ENCODE measurements at places on chromosomes 16 and 17.

DNA sequence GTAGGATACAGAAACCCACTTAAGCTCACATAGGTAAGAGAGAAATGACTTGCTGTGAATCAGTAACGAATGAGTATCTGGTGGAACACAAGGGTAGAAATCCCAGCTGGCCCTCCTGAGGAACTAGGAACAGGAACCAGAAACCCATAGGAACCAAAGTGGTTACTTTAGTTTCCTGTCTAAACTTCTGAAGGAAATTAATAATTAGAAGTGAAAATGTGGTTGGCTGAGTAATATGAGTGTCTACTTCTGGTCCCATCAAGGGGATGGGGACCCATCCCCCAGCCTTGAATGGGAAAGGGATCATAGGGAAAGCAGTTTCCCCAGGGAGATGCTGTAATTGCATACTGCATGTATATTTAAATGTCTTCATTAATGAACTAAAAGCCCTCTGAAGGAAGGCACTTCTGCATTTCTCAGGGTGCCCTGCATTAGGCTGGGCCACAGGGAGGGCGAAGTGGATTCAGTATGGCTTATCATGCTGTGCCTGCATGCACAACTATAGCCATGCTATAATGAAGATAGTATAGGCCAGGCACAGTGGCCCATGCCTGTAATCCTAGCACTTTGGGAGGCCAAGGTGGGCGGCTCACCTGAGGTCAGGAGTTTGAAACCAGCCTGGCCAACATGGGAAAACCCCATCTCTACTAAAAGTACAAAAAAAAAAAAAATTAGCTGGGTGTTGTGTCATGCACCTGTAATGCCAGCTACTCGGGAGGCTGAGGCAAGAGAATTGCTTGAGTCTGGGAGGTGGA is 45.6 kb downstream of the CYB5B start:
- DNase-seq: no peak

DNA sequence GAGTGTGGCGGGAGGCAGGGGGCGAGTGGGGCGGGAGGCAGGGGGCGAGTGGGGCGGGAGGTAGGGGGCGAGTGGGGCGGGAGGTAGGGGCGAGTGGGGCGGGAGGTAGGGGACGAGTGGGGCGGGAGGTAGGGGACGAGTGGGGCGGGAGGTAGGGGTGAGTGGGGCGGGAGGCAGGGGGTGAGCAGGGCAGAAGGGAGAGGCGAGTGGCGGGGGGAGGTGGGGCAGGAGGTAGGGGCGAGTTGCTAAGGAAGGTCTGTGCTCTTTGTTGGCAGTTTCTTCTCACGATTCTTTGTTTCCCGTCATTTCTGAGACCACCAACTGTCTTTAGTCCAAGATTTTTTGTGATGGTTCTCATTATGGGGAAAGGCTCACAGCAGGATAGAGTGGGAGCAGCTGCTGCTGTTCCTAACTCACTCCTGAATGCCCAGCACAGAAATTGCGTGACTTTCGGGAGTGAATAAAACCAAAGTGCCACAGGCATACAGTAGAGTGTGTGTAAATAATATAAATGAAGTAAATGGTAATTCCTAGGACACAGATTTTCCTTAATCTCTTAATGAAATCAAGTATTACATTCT is 44.7 kb downstream of the COG7 start:
- no peak for DNase-seq

DNA sequence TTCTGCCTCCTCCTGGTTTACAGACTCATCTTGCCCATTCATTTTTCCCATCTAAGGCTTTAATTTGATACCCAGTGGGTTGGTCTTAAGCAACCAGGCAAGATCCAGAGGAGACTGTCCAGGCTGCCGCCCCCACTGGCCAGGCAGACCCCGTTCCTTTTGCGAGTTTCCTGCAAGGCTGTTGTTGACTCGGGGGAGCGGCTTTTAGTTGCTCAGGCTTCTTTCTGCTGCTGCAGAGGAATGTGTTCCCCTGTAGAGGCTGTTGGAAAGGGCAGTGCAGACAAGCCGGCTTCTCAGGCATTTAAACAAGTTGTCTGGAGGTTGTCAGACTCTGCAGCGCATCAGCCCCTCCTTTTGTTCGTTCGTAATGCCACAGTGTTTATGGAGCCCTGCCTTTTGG is 231.2 kb downstream of the PRKCA start:
- DNase-seq: peak; percentile 43

DNA sequence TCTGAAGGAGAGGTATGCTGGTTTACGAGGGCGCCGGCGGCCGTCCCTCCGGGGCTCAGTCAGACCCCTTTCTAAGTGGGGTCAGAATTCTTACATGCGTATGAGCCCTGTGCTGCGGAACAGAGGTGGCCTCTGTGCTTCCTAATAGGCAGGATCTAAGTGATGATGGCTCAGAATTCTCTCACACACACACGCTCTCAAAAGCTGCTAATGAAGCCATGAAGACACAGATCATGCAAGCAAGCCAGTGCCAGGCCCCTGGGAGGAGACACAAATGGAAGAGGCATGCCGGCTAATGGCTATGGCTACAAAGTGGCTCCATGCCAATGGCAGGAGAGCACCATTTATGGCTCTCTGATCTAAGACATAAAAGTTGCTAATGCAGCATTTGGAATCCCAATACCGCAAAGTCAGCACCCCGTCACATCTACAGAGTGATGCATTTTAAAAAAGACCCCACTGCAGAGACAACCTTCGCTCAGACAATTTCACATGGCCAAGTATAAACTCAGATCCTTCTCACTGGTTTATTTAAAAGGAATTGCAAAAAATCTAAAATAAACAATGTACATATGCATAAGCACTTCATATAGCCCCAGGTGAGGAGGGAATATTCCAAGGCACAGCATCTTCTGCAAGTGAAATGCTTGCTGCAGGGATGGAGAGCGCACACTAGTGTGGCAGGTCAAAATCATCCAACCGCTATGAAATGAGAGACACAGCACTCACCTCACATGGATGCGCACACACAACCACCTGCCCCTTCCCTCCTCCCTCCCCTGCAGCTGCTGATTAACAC is 24.5 kb downstream of the NPLOC4 start:
- DNase-seq: no peak

DNA sequence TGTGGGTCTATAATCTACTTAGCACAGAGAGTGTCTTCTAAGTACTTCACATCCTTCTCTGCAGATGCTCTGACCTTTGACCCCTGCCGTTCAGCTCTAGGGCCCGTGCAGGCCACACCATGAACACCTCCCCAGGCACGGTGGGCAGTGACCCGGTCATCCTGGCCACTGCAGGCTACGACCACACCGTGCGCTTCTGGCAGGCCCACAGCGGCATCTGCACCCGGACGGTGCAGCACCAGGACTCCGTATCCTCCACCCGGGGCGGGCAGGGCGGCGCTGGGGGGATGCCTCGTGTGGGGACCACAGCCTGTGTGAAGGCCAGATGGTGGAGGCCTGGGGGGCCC is 686 bp downstream of the MLST8 start:
- DNase-seq: no peak

- no peak for DNase-seq
Measured at GRCh38 chr17:21132428-21132827, 5.7 kb downstream of the DHRS7B start.

GRCh38 chr17:60960398-60961065 is 282.9 kb downstream of the BCAS3 start:
- no peak for DNase-seq

DNA sequence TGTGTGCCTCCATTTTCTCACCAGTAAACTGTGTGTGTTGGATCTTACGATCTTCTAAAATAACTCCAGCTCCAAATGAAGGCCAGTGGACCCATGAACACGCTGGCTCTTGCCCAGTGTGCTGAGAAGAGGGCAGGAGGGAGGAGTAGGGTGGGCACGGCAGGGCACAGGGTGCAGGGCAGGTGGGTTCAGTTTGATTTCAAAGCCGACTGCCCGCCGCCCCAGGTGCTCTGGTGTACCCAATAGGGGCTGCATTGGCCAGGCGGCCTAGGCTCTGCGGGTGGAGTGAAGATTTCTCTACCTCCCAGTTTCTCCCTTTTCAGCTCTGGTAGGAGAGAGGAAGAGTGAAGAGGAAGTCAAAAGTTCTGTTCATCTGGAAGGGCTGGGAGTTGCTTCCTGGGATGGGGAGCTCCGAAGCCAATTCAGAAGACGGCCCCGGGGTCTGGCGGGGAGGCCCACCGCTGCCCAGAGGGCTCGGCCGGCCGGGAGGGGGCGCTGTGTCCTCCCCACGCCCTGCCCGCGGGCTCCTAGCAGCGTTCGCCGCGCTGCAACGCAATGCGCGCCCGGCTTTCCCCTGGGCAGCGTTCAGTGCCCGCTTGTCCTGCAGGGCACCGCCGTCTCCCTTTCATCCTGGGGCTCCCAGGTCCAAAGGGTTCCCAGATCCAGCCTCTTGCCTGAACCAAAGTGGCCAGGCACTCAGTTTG is 1.1 kb upstream of the CRHR1 start:
- no peak for DNase-seq

DNA sequence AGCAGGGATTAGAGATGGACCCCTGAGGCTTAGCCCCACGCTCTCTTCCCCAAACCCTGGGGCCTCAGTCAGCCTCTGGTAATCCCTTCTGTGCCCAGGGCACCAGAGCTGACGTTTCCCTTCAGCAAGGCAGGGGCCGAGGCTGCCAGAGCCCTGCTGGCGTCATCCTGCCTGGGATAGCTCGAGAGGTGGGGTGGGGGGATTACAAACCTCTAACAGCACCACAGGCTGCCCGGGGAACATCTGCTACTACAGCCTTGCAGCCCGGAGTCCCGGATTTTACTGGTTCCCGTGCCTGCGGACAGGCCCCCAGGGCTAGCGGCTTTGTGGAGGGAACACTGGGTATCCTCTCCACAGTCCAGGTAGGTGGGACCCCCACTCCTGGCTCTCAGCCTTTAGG is at the start of gene AANAT:
AANAT (plus strand) TSS at position 238 of the 400 bp plus-strand sequence. CDS start 1,144 bp downstream, outside the sequence.
- DNase-seq: no peak

DNA sequence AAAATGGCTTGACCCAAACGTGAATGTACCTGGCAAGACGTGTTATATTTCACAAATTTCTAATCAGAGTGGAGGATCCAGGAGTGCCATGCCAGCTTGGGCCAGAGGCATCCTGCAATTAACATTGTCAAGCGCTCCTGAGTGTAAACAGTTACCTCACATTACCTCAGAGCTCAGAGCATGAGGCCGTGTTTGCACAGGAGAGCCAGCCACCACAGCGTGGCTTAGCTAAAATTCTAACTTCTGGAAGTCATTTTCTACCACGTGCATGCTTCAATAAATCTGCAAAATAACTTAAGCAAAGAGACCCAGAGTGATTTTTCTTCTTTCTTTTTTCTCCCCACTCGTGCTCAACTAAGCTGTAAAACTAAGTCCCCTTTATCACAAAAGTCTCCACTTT is 769.0 kb downstream of the KCNJ2 start:
- no peak for DNase-seq

GRCh38 chr16:1036166-1036565 is 36.4 kb upstream of the SSTR5 start:
- DNase-seq: no peak

DNA sequence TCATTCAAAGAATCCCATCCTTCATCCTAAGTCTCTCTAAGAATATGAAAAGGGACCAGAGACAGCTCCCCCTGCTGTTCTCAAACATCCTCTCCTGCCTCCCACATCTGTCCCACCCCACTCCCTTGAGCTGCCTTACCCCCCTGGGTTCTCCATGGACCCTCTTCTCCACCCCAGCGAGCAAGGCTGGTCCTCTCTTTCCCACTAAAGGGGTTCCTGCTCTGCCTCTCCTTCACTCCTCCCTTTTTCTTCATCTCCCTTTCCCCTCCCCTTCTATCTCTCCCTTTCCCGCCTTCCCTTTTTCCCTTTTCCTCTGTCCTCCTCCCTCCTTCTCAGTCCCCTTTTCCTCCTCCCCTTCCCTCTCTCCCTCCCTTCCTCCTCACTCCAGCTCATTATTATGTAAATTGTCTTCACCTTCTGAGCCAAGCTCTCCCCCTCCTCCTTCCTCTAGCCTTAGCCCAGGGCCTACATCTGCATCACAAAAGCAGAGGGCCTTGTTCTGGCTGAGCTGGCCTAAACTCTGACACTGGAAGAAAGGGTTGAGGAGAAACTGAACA is 90.0 kb downstream of the GNAO1 start:
- no peak for DNase-seq

GRCh38 chr16:85767531-85767930 is 16.6 kb upstream of the C16orf74 start:
- DNase-seq: no peak

- DNase-seq: no peak
Measured at GRCh38 chr17:67633751-67634211, 84.0 kb upstream of the NOL11 start.

GRCh38 chr16:59455497-59455896 is 721.4 kb upstream of the GOT2 start:
- DNase-seq: no peak

- no peak for DNase-seq
Measured at GRCh38 chr17:47967607-47968252, 3.2 kb upstream of the CDK5RAP3 start.

DNA sequence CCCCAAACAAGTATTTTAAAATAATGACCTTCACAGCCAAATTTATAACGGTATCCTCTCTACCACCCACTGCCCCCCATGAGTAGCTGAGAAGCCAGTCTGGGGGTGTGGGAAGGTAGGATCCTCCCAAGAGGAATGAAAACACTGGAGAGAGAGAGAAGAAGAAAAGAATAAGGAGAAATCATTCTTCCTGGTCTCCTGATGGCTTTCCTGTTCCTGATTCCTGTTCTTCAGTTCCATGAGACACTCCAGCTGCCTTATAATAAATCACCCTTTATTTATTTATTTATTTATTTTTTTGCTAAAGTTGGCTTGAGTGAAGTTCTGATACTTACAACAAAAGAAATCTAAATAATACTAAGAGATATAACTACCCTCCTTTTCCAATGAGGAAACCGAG is 56.4 kb upstream of the FAM20A start:
- no peak for DNase-seq

GRCh38 chr17:75019146-75019545 is 6.7 kb downstream of the MRPL58 start:
- no peak for DNase-seq

DNA sequence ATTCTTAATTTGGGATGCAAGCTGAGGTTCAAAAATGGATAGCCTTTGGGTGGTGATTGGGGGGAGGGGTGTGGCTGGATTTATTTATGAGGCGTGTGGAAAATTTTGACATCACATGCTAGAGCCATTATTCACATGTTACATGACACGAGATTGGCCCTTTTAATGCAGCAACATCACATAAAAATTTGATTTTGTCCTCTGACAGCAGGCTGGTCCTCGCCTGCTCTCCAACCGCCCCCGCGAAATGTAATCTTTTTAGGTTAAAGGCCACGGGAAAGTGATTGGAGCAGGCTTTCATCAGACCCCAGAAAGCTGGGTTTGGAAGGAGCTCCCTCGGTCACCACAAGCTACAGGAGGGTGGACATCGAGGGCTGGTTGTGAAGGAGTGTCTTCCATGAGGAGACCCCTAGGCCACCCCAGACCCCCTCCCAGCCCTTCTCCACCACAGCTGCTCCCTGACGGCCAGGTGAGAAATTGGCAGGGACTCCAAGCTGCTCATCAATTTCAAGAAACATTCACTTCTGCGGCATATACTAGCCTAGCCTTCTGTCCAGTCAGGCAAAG is 502.7 kb upstream of the PSMD7 start:
- no peak for DNase-seq

- DNase-seq: no peak
Measured at GRCh38 chr16:19808061-19808641, 76.5 kb downstream of the GPRC5B start.

GRCh38 chr16:3909791-3910583 is 29.5 kb upstream of the CREBBP start:
- DNase-seq: no peak

- DNase-seq: no peak
Measured at GRCh38 chr17:39979016-39979670, 1.5 kb upstream of the PSMD3 start.
